ENCODE measurements at places on chromosomes 16 and 17.

- DNase-seq = no peak
These were observed 4.4 kb upstream of the MED9 start for GRCh38 chr17:17472333-17472920.

- DNase-seq = no peak
These were observed 117.2 kb downstream of the SOCS1 start for GRCh38 chr16:11138769-11139325.

DNA sequence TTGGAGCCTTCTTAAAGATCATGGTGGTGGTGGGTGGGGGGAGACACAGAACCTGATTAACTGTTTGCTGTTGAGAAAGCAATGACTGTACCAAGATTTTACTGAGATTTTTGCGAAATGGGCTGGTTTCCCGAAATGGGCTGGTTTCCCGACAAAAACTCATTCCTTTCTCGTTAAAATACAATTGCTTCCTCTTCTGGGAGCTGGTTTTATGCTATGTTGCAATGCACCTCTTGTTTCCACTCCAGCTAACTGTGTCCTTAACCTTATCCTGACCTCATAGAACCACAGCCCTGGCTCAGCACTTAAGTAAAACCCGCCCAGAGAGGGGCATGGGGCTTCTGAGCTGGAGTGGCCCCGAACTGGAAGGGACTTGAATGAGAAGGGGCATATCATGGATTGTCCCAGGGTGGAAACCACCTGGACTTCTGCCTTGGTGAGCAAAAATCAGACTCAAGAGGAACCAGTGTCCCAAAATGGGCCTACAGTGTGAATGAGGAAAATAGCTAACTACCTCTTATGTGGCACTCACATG lies 20.9 kb downstream of the FAM20A start:
- no peak for DNase-seq

DNA sequence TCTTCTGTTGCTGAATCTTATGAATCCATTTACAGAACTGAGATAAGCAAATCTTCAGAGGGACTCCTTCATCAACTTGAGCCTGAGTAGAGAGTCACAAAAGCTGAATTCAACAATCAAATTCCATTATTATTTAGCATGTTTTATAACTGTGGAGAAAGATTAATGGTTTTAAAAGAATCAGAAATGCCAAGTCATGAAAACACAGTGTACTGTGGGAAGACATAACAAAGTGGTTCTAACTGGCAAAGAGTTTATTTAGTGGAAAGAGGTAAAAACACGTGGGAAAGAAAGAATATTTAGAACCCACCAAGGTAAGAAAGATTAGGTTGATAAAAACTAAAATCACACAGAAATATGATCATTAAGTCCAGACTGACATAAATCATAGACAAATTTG lies 5.0 kb downstream of the ERI2 start:
- no peak for DNase-seq

DNA sequence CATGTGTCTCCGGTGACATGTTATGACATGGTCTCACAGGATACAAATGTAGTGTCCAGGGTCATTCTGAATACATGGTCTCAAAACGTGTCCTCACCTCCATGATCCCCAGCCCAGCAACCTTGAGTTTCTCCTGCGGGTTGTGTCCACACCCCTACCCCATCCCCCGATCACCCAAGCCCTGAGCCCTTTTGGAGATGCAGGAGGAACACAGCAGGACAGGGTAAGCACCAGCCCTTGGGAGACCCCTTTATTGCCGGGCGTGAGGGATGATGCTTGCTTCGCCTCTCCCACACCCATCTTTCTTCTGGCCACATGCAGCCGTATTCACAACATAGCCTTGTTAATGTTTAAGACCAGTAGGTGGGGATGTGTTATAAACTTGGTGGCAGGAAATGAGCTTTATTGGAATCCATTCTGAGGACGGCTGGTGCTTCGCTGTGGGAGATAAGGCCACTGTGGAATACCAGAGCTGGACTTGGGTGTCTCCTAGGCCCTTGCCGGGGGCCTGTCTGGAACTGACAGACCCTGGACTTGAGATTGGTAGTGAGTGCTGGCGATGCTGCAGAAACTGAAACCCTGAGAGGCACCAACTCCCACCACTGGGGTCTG lies 5.5 kb downstream of the TMEM132E start:
- no peak for DNase-seq

DNA sequence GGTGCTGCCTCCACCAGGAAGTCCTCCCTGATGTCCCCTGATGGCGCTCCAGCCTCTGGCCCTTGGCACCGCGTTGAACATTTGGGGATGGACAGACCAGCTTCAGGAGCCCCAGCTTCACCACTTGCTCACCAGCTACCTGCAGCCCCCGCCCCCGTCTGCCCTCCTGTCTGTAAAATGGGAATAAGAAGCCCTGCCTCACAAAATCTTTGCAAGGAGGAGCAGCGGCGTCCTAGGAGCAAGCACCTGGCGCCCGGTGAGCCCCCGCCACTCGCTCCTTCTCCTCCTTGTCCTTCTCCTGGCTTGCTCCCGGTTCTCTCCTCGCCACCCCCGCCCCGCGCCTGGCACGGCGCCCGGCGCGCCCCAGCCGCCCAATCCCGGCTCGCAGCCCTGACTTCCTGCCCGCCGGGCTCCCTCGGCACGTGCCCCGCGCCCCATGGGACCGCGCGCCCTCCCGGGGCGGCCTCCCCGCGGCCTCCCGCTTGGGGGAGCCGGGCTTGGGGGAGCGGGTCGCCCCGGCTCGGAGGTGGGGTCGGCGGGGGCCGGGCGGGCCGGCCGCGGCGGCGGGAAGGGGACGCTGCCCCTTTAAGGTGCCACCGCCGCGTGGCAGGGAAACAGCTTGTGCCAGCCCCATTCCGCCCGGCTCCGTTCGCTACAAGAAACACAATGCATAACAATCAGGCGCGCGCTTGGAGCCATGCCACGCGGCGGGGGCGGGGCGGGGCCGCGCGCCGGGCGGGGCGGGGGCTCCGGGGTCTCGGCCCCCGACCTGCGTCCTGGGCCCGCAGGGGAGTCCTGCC lies 9.1 kb upstream of the PPP1R1B start:
- peak; percentile 34 for DNase-seq

DNA sequence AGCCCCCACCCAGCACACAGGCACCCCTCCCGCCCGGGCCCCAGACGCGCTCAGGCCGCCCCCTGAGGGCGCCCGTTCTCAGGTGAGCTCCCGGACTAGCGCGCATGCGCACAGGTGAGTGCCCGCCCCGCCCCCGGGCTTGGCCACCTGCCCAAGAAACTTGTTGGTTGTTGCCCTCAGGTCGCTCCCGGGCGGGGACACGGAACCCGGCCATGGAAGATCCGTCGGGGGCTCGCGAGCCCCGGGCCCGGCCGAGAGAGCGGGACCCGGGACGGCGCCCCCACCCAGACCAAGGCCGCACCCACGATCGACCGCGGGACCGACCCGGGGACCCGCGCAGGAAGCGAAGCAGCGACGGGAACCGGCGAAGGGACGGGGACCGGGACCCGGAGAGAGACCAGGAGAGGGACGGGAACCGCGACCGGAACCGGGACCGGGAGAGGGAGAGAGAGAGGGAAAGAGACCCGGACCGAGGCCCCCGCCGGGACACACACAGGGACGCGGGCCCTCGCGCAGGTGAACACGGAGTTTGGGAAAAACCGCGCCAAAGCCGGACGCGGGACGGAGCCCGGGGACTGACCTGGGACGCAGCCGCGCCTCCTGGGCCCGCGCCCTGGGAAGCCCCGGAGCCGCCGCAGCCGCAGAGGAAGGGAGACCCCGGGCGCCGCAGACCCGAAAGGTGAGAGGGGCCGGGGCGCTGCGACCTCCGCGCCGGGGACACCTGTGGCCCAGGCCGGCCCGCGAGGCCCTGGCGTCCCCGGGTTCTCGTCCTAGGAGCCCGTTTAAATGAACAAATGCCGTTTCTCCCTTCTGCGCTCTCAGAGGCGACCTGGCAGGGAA lies at the start of gene MARVELD3:
Gene MARVELD3, plus strand, starts transcription at position 167 of the 840 bp plus-strand sequence. Its CDS starts 46 bp downstream, at position 213.
- DNase-seq = peak; percentile 1

DNA sequence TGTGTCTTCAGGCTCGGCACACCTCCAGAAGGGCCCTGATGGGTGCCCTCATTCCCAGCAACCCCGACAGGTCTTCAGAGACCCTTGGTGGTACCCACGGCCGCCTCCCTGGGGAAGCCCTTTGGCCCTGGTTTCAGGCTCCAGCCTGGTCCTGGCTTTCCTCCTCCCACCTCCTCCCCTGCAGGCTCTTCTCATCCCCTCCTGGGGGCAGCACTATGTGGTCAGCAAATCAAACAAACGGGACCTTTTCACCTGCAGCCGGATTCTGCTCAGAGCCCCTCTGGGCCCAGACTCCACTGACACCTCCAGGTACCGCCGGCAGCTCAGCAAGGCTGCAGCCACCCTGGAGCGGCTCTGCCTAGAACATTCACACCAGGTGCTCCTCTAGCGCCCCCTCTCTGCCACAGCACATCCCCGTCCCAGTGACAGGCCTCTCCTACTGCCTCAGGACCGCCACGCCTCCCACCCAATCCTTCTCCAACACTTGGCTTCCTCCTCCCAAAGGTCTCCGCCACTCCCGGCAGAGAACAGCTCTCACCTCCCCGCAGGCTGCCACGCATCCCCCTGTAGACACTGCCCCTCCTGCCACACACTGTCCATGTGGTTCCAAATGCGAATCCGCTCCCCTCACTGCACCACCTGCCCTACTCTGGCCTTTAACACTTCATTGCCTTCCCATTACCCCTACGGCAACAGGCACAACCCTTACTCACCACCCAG lies 12.0 kb downstream of the CORO7 start:
- DNase-seq = no peak

- DNase-seq = no peak
These were observed at the start of gene KCNJ12 for GRCh38 chr17:21376081-21376758. TSS of gene KCNJ12 (plus strand) at chr17:21376357. CDS start at chr17:21415343, 38,986 bp downstream.

Data from stimulated activated CD4-positive, alpha-beta T cell treated with anti-CD3 and anti-CD28 coated beads, TNF-alpha, amount 100 ng/mL, for 4 hours (primary cell).